ENCODE measurements at places on chromosomes 16 and 17.

GRCh38 chr17:55383771-55384642 lies 37.6 kb downstream of the MMD start:
- peak; percentile 26 for DNase-seq

GRCh38 chr17:77441130-77441920 lies 300.6 kb downstream of the SEC14L1 start:
- DNase-seq = no peak

- peak; percentile 50 for DNase-seq
Observed at GRCh38 chr17:40113907-40114245, 7.9 kb upstream of the MSL1 start.

- no peak for DNase-seq
Observed at GRCh38 chr16:28820016-28820415, 2.8 kb upstream of the ATXN2L start.

DNA sequence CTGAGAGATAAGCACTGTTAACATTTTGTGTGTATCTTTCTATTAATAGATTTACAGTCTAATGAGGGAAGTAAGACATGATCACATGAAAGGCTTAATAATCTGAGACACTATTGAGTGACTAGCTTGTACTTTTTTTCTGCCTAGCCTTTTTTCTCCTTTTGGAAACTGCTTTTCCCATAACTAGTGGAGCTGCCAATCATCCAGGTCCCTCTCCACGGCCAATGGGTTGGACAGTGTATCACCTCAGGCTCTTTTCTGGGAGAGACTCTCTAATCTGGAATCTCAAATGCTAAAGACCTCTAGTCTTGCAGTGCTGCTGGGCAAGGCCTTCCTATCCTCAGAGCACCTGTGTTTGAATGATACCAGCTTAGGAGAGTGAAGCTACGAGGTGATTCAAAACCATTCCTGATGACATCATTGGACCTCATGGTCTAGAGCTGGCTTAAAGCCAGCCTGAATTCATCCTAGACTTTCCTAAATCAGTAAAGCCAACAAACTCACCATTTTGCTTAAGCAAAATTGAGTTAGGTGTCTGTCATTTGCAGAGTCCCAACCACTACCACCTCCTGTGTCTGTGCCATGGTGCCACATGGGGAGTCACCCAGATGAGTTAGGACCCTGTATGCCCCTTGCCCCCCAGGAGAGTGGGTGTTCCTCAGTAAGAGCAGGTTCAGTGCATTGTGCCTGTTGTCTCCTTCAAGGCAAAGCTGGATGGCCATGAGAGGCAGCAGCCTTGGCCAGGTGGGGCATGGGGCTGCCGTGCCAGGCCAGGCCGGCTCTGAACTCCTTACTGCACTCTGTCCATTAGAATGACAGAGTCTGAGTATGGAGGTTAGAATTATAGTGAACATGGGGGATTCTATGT lies 62.9 kb downstream of the SPECC1 start:
- no peak for DNase-seq
